ENCODE measurements at places on chromosomes 7 and 10. TPM values are rescaled to one million over a fixed set of nuclear protein-coding genes. Genes with fewer than 3 reads are reported as not detected.

Gene EPHB4
- total RNA-seq = 0.82 TPM

Gene PROSER2
- 0.10 TPM for total RNA-seq

Gene CREB5
- total RNA-seq = 66.8 TPM

- H3K27ac ChIP-seq = no peak overlapping the region
- no peaks in the 10 kb centered on the region for H3K36me3 ChIP-seq
- no peaks in the 10 kb centered on the region for H3K27me3 ChIP-seq
- H3K4me1 ChIP-seq = peaks cover 5% of the 10 kb centered on the region
- DNase-seq = peak; percentile 28
Measured at GRCh38 chr7:16929146-16929762, 47.5 kb upstream of the AGR3 start.
